ENCODE measurements at places on chromosomes 5 and 9.

DNA sequence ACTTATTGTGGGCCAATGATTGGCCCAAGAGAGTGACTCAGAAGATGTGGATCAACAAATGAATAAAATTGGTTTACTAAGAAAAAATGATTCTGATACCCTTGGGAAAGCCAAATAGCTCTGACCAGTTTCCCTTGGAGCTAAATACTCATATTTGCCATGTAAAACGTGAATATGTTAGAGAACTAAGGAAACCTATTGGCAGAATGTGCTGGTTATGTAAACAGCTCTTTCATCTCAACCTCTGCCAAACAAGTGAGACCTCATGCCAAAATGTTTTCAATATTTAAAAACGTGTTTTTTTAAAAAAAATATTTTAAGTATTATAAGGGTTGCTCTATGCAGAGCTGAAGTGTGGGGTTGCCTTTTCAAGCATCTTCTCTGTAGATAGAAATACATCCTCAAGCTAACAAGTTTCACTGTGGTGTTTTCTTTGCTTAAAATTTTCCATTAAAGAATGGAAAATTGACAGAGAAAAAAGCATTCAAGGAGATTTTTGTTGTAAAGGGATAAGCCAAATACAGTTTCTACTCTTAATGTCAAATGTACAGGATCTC lies 186.9 kb upstream of the TUT7 start:
- no peak for DNase-seq

- no peak for DNase-seq
These were observed 18.3 kb upstream of the ASS1 start for GRCh38 chr9:130426467-130426773.

- no peak for DNase-seq
These were observed 2.8 kb downstream of the LMX1B start for GRCh38 chr9:126616521-126616976.

DNA sequence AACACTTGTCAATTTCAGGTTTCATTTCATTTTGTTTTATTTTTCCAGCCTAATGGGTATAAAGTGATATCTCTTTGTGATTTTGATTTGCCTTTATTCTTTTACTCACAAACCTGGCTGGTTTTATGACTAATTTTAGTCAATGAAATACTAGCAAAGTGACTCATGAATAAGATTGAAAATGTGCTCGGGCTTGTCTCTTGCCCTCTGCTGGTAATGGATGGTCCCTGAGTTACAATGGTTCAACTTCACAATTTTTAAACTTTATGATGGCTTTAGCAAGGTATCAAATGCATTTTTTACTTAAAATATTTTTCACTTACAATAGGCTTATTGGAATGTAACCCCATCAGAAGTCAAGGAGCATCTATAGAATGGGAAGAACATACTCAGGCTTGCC lies 431.4 kb upstream of the CCNG1 start:
- no peak for DNase-seq

DNA sequence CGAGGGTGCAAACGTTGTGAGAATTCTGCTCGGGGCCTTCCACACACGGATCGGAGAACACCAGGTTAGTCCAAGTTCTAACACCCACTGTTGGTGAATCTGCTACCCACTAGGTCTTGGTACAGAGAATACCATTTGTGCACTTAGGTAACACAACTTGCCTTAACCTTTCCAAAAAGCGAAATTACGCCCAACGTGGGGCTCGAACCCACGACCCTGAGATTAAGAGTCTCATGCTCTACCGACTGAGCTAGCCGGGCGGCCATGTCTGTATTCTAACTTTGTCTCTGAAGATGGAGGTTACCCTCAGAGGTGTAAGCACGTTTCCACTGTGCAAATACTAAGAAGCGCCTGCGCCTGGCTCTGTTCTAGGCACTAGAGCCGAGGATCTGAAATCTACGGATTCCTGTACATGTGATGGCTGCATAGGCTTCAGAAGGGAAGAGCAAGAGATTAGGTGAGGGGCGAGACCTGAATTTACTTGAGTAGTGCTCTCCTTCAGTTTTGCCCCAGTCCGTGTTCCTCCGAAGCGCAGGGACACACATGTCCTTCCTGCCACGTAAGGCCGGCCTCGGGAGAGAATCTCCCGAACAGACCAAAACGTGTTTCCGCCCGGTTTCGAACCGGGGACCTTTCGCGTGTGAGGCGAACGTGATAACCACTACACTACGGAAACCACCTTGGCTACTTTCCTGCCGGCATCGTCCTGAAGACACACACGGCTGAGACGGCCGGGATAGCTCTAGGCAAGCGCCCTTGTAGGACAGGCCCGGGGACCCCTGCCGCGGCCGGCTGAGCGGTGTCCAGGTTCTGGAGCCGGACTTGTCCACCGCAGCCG lies 1.1 kb upstream of the TRIM41 start:
- peak; percentile 97 for DNase-seq

DNA sequence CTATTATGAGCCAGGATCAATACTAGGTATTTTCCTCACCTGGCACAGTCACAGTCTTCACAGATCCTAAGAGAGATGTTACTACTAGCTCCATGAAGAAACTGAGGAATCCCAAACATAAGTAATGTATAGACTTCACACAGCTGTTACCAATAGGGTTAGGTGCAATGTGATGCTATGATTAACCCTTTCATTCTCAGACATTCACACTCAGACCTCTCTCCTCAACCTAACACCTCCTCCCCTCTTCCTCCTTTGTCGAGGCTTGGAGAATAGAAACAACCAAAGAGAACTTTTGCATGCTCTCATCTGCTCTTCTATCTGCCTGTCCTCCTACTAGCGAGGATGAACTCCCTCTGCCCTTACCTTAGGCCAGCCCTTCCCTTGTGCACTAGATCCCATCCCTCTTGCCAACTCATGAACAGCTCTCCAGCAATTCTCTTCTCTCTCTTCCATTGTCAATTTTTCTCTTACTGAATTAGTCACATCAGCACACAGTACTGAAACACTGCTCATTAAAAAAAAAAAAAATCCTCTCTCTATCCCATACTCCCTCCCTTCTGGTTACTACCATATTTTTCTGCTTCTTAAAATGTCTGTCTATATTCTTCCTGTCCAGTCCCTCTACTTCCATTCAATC lies 47.7 kb downstream of the MAPKAP1 start:
- no peak for DNase-seq

GRCh38 chr9:87653941-87654340 lies 72.0 kb upstream of the CTSL start:
- DNase-seq = no peak

- DNase-seq = no peak
These were observed 103.5 kb downstream of the GLIS3 start for GRCh38 chr9:4196376-4196775.

GRCh38 chr9:132982458-132982857 lies 4.0 kb downstream of the GFI1B start:
- no peak for DNase-seq

DNA sequence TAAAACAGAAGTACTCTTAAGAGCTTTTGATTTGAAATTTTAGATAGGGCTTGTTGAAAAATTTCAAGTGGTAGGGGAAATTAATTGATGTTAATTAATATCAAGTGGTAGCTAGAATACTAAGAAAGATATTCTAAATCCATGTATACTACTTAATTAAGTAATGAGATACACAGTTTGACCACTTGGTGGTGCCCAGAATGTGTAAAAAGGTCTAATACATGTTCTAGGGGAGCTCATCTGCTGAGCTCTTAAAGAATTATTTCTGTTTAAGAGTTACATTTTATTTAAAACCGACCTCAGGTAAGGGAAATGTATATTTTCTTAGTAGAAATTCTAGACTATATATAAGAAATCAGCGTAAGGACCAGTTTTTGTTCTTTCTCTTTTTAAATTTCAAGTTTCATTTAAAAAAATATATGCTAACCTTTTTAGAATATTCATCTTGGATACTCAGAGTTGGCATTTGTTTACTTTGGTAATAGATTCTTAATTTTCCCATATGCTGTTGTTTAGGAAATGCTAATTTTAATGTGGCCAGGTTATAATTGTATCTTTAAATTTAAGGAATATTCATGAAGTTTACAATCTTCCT lies 61.5 kb downstream of the LNPEP start:
- peak; percentile 32 for DNase-seq

GRCh38 chr9:127334725-127335124 lies 62.2 kb upstream of the SLC2A8 start:
- no peak for DNase-seq

GRCh38 chr5:170747851-170748250 lies 35.7 kb upstream of the GABRP start:
- peak; percentile 57 for DNase-seq

DNA sequence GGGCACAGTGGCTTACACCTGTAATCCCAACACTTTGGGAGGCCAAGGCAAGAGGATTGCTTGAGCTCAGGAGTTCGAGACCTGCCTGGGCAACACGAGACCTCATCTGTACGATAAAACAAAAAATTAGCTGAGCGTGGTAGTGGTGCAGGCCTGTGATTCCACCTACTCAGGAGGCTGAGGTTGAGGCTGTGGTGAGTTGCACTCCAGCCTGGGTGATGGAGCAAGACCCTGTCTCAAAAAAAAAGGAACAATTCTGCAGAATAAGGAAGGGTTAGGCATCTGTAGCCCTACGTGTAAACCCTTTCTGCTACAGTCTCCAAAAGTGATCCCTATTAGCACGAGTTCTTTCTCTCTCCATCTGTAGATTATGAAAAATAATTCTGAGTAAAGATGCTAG lies 19.9 kb downstream of the CDC26 start:
- DNase-seq = no peak

DNA sequence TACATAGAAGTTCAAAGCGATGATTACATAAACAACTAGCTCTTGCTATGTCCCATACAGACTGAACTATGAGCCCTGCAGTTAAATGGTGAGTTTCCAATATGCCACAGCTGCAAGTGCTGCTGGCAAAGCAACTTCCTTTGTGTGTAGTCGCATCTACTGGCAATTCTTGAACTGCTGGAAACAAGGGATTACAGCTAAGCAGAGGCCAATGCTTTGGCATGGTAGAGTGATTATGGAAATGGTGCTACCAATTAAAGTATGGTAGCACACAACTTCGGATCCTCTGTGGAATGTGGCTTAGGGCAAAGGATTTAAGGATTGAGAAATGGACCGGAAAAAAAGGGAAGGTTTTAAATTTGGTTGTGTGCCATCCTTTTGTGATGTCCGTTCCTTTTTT lies 856.6 kb downstream of the MAT2B start:
- no peak for DNase-seq

- no peak for DNase-seq
These were observed 142.5 kb downstream of the ACER2 start for GRCh38 chr9:19551124-19551929.

DNA sequence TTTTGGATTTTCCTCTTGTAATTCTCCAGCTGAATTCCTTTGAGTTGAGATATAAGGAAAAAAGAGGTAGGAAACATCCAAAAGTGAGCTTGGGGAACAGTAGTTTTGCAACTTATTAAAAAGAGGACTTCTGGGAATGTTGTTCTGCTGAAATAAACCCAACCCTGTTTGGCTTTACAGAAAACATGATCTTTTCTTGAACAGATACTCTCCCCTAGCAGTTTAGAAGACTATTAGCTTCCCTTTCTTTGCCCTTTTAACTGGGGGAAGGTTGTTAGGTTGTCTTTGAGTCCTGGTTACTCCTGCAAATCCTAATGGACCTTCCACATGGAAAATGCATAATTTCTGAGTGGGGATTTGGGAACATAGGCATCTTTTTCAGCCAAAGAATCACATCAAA lies 168.7 kb upstream of the RPS23 start:
- no peak for DNase-seq

DNA sequence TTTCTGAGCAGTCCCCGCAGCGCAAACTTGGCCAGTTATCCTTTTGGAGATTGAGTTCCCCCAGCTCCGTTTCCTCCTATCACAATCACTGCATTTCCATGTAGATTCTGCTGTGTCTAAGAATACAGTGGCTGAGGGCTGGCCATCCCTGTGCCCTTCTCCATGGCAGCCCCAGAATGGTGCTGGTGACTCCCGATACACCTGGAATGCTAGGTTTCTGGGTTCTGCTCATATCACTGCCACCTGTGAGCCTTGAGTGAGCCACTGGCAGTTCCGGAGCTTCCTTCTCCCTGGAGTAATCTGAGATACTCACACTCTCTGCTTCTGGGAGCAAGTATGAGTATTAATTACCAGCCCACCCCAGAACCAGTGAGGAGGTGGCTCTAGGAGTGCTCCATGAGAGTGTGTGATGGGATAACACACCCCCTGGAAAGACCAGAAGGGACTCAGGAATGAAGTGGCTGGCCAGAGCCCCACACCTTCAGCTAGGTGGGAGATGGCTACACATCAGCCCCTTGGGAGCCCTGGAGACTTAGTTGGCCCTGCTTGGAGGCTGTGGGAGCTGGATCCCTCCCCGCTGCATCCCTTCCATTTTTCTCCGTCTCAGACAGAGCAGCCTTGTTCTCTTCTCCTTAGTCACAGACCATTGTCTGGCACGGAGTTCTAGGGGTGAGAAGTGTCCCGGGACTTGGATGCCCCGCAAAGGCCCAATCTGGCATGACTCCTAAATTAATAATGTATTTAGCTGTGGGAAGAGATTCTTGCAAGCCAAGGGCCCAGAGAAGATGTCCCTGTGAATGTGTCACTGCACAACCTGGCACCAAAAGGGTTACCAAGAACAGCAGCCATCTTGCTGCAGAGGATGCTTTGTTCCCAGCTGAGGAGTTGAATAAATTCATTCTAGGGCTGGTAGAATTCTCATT lies 4.9 kb downstream of the PCDHGC5 start:
- no peak for DNase-seq

GRCh38 chr5:83000428-83000827 lies 76.8 kb downstream of the TMEM167A start:
- DNase-seq = no peak

- DNase-seq = no peak
These were observed 74.1 kb upstream of the SH3PXD2B start for GRCh38 chr5:172528440-172528839.

GRCh38 chr5:138243794-138244193 lies 30.6 kb downstream of the GFRA3 start:
- DNase-seq = no peak

DNA sequence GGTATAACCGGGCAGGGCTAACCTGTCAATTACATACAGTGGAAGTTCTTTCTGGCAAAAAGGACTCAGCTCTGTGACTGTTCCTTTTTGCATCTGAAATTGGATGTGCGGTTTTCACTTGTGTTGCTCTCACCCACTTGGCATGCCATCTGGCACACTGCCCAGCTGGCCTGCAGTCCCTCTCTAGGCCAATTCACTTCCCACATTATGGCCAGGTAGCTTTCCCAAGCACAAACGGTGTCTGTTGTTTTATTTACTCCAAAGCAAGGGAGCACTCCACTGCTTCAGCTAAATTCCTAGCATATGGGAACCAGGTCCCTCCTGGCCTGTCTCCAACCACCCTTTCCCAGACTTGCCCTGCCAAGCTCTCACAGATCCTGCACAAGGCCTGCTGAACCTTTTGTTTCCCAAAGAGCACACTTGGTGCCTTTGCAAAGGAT lies 132.5 kb downstream of the SEMA6A start:
- DNase-seq = no peak

All from Caco-2 (cell line).